ENCODE measurements at places on chromosomes 2 and 18.

DNA sequence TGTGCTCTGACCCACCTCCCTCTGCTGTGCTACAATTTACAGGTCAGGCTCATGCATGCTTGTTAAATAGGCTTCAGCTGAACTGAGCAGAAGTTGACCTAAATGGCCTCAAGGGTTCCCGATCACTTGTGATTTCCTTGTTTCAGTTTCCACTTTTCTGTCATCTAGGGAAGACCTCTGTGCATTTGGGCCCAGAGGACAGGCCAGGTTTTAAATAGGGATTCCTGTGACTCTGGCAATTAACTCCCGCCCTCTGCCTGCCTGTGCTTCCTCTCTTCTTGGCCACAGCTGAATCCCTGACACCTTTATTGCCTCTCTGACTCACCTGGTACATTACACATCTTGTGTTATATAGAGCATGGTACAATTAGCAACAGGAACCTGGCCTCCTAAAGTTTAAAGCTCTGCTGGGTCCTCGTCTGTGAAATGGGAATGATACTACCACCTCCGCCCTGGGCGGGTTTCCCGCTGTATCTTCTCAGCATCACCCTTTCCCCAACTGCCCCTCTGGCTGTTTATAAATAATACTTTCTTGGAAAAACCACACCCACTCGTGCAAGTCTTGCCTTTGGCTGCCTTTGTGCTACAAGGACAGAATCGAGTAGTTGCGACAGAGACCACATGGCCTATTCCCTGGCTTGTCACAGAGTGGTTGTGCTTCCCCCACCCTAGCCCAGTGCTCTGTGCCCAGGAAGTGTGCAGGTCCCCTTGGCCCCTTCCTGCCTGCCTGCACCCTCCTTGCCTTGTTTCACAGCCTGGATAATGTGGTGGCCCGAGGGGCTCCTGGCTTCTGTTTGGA is 7.9 kb downstream of the CABLES1 start:
- DNase-seq: no peak

GRCh38 chr2:181275643-181276070 is 181.5 kb upstream of the ITGA4 start:
- DNase-seq: no peak

DNA sequence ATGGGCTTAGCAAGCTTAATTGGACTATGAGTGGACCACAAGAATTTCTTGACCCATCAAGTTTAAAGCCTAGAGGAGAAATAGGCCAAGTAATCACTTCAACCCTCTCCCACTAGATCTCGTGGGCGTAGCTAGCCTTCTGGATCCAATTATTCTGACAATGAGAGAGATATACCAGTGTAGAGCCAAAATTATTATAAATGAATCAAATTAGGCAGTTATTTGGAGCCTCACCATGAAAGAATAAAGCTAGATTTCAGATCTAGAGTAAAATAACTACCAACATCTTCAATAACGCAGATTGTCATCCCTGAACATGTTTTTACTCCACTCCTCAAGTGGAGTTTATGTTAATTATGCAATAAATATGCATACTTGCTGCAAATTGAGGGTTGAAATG is 143.9 kb upstream of the CDH20 start:
- DNase-seq: no peak

DNA sequence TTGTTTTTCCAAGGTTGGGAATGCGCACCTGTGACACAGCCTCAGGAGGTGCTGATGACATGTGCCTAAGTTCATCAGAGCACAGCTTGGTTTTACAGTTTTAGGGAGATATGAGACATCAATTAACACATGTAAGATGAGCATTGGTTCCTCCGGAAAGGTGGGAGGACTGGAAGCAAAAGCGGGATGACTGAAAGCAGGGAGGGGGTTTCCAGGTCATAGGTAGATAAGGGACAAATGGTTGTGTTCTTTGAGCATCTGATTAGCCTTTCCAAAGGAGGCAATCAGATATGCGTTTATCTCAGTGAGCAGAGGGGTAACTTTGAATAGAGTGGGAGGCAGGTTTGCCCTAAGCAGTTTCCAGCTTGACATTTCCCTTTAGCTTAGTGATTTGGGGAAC is 26.3 kb downstream of the CAPG start:
- no peak for DNase-seq

DNA sequence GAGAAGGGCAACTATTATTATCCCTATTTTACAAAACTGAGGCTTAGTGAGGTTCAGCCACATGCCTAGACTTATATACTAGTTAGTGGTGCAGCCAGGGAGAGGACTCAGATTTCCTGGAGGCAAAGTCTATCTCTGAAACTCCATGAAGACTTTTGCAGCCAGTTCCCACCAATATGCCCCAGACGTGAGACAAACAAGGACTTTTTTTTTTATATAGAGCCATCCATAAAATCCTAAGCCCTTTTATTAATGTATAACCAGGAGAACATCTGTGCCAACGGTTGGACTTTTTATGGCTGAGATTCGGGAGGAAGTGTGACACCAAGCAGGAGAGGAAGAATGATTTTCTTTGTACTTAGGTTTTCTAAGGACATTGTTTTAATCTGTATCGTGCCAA is 29.9 kb downstream of the LIPG start:
- DNase-seq: no peak

GRCh38 chr2:216551234-216552068 is 52.8 kb downstream of the RPL37A start:
- DNase-seq: no peak

DNA sequence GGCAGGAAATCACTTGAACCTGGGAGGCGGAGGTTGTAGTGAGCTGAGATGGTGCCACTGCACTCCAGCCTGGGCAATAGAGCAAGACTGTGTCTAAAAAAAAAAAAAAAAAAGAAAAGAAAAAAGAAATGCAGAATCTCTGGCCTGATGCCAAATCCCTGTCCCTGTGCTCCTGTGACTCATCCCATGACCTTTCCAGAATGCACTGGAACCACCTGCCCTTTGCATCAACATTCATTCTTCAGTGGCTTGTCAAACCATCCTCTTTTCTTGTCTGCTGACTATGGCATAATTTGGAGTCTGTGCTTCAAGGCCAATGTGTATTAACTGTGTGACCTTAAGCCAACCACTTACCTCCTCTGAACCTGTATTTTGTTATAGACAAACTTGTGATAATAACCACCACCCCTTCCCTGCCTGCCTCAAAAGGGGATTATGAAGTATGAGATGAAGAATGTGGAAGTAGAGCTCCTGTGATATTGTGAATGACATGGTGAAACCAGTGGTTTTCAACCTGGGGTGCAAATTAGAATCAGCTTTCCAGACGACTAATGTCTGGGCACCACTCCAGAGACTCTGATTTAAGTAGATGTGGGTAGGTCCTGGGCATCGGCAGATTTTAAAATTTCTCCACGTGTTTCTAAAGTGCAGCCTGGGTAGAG is 189.3 kb downstream of the CLIP4 start:
- no peak for DNase-seq

GRCh38 chr2:187419808-187420207 is 28.2 kb downstream of the CALCRL start:
- DNase-seq: no peak

All from NCI-H1105 (cell line).